ENCODE measurements at places on chromosomes 12 and 14. TPM values are rescaled to one million over a fixed set of nuclear protein-coding genes. Genes with fewer than 3 reads are reported as not detected.

Gene ASPG
- 5.3 TPM for total RNA-seq

Gene OR11G2
- total RNA-seq = not detected

Gene KRT71
- total RNA-seq = not detected

Gene MMP19
- total RNA-seq = 30.2 TPM

Gene SLC39A5
- total RNA-seq = 0.87 TPM

Gene SOCS4
- 23.8 TPM for total RNA-seq

Gene STON2
- total RNA-seq = 47.7 TPM

Gene HSPB8
- 70.0 TPM for total RNA-seq

Gene IAPP
- total RNA-seq = not detected

Gene CTSG
- 9.7 TPM for total RNA-seq

Gene CD163L1
- 6.1 TPM for total RNA-seq

DNA sequence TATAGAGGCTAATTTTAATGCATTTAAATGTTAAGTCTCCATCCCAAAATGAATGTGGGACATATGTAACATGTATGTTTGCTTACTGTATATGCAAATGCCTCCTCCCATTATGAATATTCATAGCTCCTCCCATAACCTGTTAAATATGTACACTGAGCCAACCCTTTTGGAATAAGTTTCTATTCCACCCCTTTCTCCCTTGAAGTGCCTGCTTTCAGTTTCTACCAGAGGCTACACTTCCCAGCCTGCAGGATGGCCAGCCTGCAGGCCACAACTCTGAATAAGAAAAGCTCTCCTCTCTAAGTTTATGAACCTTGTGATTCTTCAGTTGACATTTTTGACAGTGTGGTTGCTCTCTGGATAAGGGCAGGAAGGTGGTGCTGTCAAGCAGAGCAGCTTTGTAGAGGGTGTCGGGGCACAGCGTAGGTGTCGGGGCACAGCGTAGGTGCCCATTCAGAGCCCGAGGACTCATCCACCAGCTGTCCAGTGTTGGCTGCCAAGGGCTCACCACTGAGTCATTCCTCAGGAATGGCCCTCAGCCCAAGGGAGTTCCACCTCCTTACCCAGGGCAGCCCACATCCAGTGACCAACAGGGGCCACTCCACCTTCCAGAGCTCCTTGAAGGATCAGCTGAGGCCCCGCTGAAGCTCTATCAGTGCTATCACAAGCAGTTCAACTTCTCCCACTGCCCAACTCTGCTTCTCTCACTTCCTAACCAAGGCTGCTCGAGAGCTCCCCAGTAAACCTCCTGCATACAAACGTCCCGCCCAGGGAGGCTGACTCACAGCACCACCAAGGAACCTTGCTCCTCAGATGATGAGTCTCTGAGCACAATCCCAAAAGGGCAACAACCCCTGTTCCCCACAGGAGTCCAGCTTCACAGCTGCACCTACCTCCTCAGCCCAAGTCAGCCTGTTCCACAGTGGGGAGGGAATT, 31.4 kb downstream of the VWF start:
- H3K27ac ChIP-seq = peak overlapping the region; percentile 36
- peaks cover 23% of the 10 kb centered on the region for H3K4me1 ChIP-seq
- no peak overlapping the region for H3K4me3 ChIP-seq
- H3K36me3 ChIP-seq = no peaks in the 10 kb centered on the region
- peak; percentile 80 for DNase-seq

GRCh38 chr12:54475537-54475936, 2.1 kb upstream of the GTSF1 start:
- no peak overlapping the region for H3K27ac ChIP-seq
- DNase-seq = no peak
- peaks cover 6% of the 10 kb centered on the region for H3K27me3 ChIP-seq
- H3K4me3 ChIP-seq = no peak overlapping the region
- H3K36me3 ChIP-seq = no peaks in the 10 kb centered on the region
- H3K4me1 ChIP-seq = no peaks in the 10 kb centered on the region

GRCh38 chr12:7058850-7059395, 1.6 kb upstream of the C1S start:
- H3K4me1 ChIP-seq = peaks cover 16% of the 10 kb centered on the region
- no peak for DNase-seq
- no peak overlapping the region for H3K4me3 ChIP-seq
- no peaks in the 10 kb centered on the region for H3K27me3 ChIP-seq
- no peaks in the 10 kb centered on the region for H3K36me3 ChIP-seq
- no peak overlapping the region for H3K27ac ChIP-seq

GRCh38 chr14:94774344-94775090, 4.6 kb upstream of the GSC start:
- no peaks in the 10 kb centered on the region for H3K36me3 ChIP-seq
- H3K27me3 ChIP-seq = peaks cover 96% of the 10 kb centered on the region
- no peak for DNase-seq
- no peak overlapping the region for H3K4me3 ChIP-seq

DNA sequence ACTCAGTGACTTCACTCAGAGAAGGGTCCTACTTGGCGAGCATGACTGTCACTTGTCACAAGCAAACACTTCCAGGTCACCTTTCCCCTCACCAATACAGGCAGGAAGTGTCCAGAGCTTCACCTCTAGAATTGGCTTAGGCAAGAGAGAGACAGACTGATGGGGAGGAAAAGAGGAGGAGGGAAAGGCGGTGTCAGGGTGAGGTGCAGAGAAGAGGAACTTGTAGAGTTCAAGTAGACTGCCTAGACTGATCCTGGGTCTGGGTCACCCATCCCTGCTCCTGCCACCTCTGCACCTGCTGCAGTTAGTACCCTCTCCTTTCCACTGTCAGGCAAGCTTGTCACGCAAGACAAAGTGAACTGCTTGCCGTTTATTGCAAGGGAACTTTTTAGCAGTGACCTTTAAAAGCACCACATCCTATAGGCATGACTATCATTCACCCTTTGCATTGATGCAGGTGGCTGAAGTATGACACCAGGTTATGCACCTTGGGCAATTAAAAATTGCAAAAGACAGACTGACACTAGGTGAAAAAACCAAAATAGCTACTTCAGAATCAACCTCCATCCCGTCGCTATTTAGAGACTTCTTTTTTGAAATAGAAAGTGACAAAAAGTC, 292.4 kb downstream of the SYT1 start:
- H3K27me3 ChIP-seq = no peaks in the 10 kb centered on the region
- H3K4me3 ChIP-seq = no peak overlapping the region
- no peaks in the 10 kb centered on the region for H3K4me1 ChIP-seq
- no peaks in the 10 kb centered on the region for H3K36me3 ChIP-seq
- no peak overlapping the region for H3K27ac ChIP-seq
- DNase-seq = no peak

DNA sequence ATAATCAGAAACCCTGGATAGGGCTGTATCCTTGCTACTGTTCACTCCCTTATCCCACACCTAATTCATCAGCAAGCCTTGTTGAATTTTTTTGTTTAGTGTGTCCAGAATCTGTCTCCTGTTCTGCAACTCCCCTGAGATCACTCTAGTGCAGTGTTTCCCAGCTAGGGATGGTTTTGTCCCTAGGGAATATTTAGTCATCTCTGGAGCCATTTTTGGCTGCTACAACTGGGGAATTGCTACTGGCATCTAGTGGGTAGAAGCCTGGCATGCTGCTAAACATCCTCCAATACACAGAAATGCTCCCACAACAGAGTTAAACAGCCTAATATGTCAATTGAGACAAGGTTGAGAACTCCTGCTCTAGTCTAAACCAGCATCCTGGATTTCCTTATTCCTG, 248.0 kb downstream of the NPAS3 start:
- no peaks in the 10 kb centered on the region for H3K4me1 ChIP-seq
- H3K27me3 ChIP-seq = no peaks in the 10 kb centered on the region
- H3K36me3 ChIP-seq = no peaks in the 10 kb centered on the region
- DNase-seq = no peak
- H3K27ac ChIP-seq = no peak overlapping the region
- H3K4me3 ChIP-seq = no peak overlapping the region

GRCh38 chr14:24113801-24114531, 611 bp upstream of the DCAF11 start:
- peaks cover 25% of the 10 kb centered on the region for H3K36me3 ChIP-seq
- peaks cover 18% of the 10 kb centered on the region for H3K4me1 ChIP-seq
- H3K27me3 ChIP-seq = no peaks in the 10 kb centered on the region
- peak overlapping the region; percentile 99 for H3K27ac ChIP-seq
- peak; percentile 95 for DNase-seq
- H3K4me3 ChIP-seq = peak overlapping the region; percentile 73

DNA sequence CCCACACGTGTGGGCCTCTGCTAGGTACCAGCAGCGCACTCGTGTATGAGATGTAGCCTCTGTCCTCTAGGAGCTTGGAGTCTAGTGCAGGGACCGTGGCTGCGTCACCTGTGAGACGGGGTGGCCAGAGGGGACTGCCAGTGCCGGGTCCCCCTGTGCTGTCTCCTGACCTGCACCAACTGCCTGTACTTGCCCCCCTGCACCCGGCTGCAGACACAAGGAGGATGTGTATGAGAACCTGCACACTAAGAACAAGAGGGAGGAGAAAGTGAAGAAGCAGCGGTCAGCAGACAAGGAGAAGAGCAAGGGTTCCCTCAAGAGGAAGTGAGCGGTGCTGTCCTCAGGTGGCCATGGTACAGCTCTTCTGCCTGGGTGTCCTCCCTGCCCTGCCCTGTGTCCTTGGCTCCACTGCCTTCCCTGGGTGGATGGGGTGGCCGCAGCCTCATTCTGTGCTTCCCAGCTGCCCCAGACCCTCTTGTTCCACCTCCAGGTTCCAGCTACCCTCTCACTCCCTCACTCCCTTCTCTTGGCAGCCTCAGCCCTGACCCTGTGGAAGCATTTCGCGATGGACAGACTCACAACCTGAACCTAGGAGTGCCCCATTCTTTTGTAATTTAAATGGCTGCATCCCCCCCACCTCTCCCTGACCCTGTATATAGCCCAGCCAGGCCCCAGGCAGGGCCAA, 9.6 kb downstream of the PTPN6 start:
- H3K36me3 ChIP-seq = peaks cover 7% of the 10 kb centered on the region
- no peaks in the 10 kb centered on the region for H3K27me3 ChIP-seq
- DNase-seq = peak; percentile 65
- peaks cover 67% of the 10 kb centered on the region for H3K4me1 ChIP-seq

DNA sequence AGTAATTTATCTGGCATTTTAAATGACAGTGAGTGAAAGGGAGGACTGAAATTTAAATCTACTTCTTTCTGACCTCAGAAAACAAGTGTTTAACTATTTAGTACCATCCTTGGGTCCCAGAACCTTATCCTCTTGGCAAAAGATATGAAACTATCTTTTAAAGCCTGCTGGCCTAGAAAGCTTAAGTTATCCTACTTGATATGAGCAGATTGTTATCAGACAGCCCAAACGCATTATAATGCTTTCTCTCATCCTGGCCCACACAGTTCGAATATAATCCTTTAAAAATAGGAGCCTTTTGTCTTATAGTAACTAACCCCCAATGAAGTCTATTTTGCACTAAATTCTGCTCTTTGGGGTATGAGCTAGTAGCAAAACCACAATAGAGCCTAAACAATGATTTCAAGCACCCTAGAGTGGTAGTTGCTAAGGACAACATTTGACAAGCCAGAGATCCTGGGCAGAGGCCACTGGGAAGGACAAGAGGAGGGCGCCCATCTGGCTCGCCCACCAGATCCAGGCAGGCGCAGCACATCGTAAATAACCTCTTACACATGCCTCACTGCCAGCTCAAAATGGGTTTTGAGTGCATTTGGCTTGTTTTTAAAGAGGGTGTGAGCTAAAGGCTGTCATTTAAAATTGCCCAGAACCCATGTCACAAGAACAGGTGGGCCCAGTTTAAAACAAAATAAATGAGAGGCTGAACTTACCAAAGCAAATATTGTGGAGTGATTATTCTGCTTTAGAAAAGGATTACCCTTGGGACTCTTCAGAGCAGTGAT, 37.7 kb upstream of the CRY1 start:
- H3K27ac ChIP-seq = no peak overlapping the region
- H3K27me3 ChIP-seq = no peaks in the 10 kb centered on the region
- no peak for DNase-seq
- H3K4me3 ChIP-seq = no peak overlapping the region
- H3K36me3 ChIP-seq = no peaks in the 10 kb centered on the region

DNA sequence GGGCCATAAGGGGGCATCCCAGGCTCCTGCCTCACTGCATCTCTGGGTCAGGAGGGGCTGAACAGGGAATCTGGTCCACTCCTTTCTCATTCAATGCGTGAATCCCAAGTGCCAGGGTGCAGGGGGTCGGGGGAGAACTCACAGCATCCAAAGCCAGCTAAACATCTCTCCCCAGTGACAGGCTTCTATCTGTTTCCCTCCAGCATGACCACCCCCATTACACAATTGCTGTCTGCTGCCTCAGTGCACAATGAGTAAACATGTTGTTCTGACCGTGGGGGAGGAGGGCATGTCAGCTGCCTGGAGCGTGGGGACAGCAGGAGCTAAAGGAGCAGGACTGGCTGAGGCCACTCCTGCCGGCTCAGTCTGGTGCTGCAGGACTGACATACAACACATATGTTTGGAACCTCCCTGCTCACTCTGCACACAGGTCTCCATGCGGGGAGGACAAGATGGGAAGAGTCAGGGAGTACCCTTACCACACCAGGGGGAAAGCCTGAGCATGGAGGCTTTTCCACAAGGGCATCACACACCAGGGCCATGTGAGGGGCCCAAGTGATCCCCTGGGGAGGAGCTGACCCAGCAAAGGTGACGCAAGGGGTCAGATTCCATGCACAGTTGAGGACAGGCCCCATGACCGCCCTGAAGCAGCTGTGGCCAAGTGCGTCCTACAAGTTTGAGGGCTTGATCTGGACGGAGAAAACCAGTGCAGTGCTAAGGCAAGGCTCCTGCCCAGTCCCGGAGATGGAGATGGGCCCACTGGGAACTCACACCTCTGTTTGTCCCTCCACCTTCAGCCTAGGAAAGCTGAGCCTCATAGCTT, 1.4 kb downstream of the TNS2 start:
- H3K4me3 ChIP-seq = peak overlapping the region; percentile 86
- peaks cover 57% of the 10 kb centered on the region for H3K4me1 ChIP-seq
- no peaks in the 10 kb centered on the region for H3K27me3 ChIP-seq
- DNase-seq = peak; percentile 82

DNA sequence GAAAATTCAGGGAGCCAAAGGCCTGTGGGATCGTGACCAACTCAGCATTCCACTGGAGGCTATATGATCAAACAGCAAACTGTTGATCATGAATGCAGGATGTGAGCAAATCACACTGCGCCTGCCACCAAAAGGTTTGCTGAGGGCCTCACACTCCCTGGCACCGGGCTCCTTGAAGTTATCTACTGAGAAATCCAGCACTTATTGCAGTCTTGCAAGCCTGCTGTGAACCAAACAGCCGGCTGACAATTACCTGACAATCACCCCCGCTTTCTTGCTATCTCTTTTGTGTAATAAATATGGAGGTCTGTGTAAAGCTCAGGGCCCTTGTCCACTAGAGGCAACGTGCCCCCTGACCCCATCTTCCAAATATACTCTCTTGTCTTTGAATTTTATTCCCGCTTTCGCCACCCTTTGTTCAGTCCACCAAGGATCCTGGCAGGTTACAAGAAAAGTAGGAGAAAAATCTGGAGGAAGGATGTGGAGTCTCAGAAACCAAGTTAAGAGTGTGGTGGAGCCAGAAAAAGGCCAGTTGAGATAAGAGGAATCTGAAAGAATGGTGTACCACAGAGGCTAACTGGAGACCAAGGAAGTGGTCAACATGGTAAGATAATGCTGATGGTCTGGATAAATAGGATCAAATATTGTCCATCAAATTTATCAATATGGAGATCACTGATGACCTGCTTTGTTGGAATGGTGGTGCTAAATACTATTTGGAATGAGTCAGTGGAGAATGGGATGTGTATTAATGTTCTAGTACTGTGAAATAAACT, 229.2 kb downstream of the ALX1 start:
- H3K4me3 ChIP-seq = no peak overlapping the region
- H3K27me3 ChIP-seq = no peaks in the 10 kb centered on the region
- no peaks in the 10 kb centered on the region for H3K36me3 ChIP-seq
- H3K4me1 ChIP-seq = no peaks in the 10 kb centered on the region

Data from upper lobe of right lung (tissue), 1 donor.